ENCODE measurements at places on chromosomes 5 and 9.

- no peak for DNase-seq
These were observed 346.7 kb upstream of the KLF4 start for GRCh38 chr9:107836300-107836699.

DNA sequence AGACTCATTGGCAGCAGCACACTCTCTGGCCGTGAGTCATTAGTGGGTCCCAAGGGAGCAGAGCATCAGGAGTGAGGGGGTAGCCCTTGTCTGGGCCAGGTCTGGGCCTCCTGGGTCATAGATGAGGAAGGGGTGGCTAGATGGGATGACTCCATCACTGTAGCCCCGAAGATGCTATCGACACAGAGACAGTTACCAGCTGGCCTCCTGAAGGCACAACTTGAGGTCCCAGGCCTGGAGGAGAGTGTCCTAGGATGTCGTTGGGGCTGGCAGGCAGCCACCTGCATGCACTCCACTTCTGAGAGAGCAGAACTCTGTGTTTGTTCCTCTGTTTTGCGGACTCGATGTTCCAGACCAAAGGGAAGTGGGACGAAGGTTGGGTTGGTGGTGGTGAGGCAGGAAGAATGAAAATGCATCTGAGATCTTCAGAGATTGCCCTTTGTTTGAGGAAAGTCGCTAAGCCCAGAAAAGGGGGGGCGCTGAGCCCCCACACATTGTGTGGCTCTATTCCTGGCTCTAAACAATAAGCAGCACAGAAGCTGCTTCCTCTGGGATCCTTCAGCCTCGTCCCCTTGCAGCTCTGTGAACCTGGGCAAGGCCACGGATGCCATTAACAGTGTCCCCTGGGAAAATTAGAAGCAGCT lies 4.7 kb downstream of the BTNL9 start:
- no peak for DNase-seq

DNA sequence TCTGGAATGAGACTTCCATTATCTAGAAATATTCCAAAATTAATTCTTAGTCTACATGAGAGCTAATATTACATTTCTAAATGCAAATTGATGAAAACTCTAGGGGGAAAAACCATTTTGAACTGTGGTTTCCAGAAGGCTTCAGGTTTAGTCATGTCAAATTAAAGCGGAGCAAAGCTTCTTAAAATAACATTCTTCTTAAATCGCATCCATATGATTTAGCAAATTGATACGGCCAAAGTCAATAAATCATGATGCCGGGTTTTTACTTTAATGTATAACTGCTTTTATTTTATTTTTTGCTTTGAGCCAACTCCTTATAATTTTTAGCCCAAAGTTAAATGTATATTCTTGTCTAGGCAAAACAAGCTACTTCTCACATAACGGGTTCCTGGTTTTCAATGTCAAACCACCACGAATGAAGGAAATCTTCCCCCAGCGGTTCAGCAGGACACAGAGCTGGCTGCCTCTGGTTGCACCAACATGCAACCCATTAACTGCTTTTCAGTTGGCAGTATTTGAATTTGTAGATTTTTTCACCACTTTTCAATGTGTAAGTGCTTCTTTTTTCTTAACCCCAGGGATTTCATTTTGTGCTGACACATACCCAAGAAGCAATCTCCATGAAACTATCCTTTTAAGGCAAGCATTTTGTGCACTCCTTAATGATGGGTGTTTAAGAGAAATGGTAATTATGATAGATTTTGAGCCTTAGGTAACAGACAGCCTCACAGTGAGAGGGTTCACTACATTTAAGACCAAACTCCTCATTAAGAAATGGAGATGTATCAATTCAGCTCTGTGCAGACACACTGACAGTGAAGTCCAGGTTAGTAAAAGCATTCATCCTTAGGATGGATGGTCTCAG lies 35.5 kb downstream of the EFNA5 start:
- no peak for DNase-seq

GRCh38 chr9:76465442-76466298 lies 6.7 kb downstream of the GCNT1 start:
- DNase-seq = no peak

DNA sequence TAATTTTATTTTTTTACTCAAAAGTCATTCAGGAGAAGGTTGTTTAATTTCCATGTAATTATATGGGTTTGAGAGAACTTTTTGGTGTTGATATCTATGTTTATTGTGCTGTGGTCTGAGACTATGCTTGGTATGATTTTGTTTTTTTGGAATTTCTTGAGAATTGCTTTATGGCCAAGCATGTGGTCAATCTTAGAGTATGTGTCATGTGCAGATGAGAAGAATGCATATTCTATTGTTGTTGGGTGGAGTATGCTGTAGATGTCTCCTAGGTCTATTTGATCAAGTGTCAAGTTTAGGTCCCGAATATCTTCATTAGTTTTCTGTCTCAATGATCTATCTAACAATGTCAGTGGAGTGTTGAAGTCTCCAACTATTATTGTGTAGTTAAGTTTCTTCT lies 134.9 kb downstream of the HMHB1 start:
- DNase-seq = no peak

- no peak for DNase-seq
These were observed 37.4 kb downstream of the CSNK1G3 start for GRCh38 chr5:123549256-123549904.

- peak; percentile 19 for DNase-seq
These were observed 244.0 kb downstream of the EPB41L4A start for GRCh38 chr5:112174959-112175594.

GRCh38 chr9:133924453-133924852 lies 67.7 kb downstream of the VAV2 start:
- DNase-seq = no peak

DNA sequence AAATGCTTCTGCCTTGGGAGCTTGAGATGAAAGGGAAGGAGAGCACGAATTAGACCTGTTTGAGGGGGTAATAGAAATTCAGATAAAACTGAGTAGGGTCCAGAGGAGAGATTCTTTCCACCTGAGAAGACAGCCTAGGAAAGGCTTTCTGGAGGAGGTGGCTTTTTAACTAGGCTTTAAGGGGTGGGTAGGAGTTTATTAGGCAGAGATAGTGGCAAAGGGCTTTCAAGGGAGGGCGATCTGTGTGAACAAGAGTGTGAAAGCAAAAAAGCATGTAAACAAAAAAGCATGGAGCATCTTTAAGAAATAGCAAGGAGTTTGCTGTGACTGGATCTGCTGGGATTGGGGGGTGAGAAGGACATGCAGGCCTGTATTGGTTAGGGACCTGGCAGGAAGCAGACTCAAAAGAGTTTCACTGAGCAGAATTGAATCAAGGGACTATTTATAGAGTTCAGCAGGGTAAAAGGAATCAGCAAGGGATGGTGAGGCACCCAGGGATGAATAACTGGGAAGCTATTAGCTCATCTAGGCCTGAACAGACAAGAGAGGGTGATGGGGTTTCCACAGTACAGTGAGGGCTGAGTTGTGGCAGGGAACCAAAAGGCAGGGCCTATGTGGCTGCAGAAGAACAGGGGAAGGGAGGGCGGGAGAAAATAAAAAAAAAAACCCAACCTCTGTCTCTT lies 18.8 kb downstream of the SLC1A1 start:
- DNase-seq = no peak

GRCh38 chr5:176373100-176373818 lies 8.0 kb downstream of the ARL10 start:
- DNase-seq = peak; percentile 18

- no peak for DNase-seq
These were observed 40.1 kb upstream of the PLPP6 start for GRCh38 chr9:4622016-4622415.

GRCh38 chr5:132778856-132779255 lies 1.8 kb upstream of the SEPTIN8 start:
- no peak for DNase-seq

Measured in CD14-positive monocyte (primary cell).